Stimulated activated CD8-positive, alpha-beta memory T cell treated with anti-CD3 and anti-CD28 coated beads, Interleukin-4, amount 100 ng/mL, for 4 hours (primary cell): ENCODE measurements at places on chromosomes 6 and 20.

- no peak for DNase-seq
Measured at GRCh38 chr6:17714177-17714576, 7.5 kb upstream of the NUP153 start.

- DNase-seq: no peak
Measured at GRCh38 chr6:166838987-166839386, 117.4 kb downstream of the RNASET2 start.

DNA sequence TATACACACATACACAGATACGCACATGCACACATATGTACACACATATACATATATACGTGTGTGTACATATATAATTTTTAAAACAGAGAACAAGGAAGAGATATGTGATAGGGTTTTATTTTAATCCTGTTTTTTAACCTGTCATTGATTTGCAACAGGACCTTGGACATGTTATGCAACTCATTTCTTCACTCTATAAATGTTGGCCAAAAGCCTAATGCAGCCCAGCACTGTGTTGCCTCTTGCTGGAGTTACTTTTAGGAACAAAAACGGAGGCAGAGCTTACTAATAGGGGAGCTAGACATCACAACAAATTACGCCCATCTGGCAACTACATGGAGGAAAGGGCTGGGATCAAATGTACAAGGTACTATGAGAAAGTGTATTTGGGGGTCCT lies 179.9 kb upstream of the TAB2 start:
- DNase-seq: no peak

- no peak for DNase-seq
Measured at GRCh38 chr20:60695226-60696000, 556.6 kb upstream of the CDH4 start.

- no peak for DNase-seq
Measured at GRCh38 chr6:100304575-100304974, 160.1 kb downstream of the SIM1 start.

GRCh38 chr6:122718616-122719015 lies 60.9 kb upstream of the FABP7 start:
- DNase-seq: no peak

DNA sequence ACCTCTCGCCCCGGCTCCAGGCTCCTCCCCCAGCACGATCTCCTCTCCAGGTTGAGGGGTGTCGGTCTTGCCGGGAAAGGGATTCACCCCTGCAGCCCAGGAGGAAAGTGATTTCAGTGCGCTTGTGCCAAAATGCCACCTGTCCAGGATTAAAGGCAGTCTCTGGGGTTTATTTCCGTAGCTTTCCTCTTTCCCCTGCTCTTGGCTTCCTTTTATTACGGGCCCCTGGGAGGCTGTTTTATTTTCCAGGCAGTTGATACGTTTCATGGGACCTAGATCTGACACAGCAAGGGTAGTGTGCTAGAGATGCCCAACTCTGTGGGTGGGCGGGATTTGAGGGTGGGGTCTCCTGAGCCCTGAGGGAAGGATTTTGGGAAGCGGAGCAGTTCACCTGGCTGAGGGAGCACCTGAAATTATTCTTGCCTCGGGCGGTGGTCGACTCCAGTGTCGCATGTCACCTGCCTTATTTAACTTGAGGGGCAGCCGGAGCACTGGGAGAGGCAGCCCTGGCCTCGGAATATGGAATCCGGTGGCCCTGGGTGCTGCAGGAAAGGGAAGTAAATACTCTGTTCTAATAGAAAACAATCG lies 9.5 kb upstream of the NKX2-2 start:
- no peak for DNase-seq

DNA sequence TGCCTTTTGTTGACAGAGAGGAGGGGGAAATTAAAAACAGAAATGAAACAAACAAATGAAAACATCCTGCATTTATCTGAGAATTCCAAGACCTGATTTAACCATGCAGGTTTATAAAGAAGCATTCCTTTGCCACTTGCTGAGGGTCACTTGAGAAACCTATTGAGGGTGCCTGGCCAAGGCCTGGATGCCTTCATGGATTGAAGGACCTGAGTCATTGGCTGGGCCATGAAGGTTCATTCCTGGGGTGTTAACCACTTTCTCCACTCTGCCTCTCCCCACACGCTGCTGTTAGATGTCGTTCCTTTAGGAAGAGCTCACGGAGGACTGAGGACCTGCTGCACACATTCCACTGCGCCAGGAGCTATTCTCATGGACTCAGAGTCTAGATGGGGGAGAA lies 49.7 kb downstream of the DAAM2 start:
- no peak for DNase-seq

- DNase-seq: no peak
Measured at GRCh38 chr6:107576852-107577251, 86.9 kb downstream of the SOBP start.
